ENCODE measurements at places on chromosomes 7 and 10.

GRCh38 chr10:69955897-69956740 is 96.5 kb upstream of the MACROH2A2 start:
- peak; percentile 55 for DNase-seq

DNA sequence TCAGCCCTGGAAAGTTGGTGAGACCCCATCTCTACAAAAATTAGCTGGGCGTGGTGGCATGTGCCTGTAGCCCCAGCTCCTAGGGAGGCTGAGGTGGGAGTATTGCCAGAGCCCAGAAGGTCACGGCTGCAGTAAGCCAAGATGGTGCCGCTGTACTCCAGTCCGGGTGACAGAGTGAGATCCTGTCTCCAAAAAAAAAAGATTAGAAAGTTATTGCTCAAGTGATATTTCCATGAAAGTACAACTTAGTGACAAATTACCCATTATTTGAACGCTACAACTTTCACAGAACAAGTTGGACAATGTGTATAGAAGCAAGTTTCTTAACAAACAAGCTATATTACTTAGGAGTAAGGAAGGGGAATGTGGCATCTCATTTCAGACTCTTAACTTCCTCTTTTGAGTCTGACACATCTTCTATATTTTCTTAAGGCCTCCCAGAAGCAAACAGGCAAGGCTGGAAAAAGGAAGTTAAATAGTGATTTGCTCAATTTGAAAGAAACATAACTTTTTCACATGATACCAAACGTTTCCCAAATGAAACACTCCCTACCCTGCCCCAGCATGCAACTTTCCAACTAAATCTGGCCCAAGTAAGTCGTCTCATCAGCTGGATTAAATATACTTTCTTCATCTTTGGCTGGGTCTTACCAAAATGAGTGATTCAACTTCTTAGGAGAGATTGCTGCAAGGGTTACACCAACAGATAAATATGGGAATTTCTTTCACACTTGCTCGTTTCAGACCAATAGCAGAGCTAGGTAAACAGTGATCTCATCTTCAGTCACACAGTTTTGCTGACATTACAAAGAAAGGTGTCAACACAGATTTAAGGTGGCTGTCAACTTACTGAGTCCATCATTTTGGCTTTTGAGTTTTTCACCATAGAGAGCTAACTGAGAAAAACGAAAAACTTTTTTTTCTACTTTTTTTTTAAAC is 66.3 kb upstream of the KLF6 start:
- no peak for DNase-seq

GRCh38 chr7:141072548-141073172 is 1.2 kb upstream of the TMEM178B start:
- no peak for DNase-seq

DNA sequence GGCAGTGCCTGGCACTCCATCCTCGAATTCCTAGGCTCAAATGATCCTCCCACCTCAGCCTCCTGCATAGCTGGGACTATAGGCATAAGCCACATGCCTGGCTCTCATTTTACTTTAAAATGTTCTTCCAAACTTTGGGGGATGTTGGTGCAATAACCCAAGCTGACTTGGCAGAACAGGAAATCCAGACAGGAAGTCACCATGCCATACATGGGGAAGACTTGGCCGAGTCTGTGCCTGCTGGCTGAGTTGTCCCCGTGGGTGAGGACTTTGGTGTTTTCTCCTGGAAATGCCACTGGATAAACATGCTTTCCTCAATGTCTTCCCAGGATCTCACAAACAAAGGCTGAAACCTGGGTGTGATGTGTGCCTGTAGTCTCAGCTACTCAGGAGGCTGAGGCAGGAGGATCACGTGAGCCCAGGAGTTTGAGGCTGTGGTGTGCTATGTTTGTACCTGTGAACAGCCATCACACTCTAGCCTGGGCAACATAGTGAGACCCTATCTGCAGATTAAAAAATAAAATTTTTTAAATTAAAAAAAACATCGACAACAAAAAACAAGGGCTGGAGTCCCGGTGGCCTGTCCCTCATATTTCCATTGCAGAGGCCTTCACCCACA is 19.8 kb downstream of the HKDC1 start:
- no peak for DNase-seq

DNA sequence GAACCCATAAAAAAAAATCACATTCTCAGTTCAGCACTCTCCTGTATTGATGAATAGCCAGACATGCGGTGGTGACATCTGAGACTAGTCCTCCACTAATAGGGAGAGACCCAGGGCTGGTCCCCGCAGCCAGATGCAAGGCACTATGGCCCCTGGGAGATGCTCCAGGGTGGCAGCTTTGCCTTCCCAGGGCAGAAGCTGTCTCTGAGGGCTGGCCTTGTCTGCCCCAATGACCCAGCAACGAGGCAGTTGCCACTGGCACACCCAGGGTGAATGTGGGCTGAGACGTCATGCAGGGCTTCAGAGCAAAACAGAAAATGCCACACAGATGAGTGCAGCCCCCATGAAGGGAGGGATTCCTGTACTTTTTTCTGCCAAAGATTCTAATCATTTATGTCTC is 50.1 kb upstream of the GDF10 start:
- no peak for DNase-seq

- no peak for DNase-seq
Observed at GRCh38 chr7:97269741-97270140, 152.2 kb downstream of the SDHAF3 start.

DNA sequence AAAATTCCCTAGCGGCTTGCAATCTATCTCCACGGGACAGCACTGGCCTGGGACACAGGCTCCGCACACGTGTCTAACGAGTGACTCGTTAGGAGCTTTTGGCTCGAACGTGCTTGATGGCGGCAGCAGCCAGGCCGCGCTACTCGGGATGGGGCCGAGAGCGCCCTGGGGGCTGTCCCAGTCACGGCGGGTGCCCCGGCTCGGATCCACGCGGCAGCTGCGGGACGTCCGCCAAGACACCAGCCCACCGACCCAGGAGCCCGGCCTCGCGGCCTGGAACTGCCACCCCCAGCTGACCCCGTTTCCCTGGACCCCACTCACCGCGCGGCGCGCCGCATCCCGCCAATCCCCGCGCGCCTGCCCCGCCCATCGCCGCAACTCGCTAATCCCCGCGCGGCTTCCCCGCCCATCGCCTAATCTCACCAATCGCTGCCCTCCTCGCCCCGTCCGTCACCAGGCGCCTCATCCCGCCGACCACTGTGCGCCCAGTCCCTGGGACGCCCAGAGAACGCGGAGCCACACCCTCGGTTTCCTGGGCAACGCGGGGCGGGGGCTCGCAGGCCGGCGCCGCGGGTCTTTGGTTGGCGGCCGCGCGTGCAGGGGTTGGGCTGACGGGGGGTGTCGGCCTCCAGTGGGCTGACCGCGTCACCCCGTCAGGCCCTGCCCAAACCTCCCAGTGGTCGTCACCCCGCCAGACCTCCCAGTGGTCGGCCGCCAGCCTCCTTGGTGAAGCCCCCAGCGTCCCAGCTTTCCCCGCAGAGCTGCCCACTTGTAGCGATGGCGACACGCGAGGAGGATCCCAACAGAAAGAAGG is at the start of gene POLD2:
POLD2 (minus strand) TSS at position 359 of the 814 bp plus-strand sequence. CDS start 1,495 bp downstream, outside the sequence.
- peak; percentile 99 for DNase-seq

- DNase-seq: no peak
Observed at GRCh38 chr7:1033546-1034145, 10.7 kb upstream of the GPR146 start.

GRCh38 chr7:64902806-64903721 is at the start of gene ZNF273:
ZNF273 (plus strand) TSS chr7:64903273; CDS start chr7:64903318, 45 bp downstream.
- DNase-seq: peak; percentile 92

GRCh38 chr10:62096256-62096933 is 172.2 kb downstream of the RTKN2 start:
- no peak for DNase-seq

DNA sequence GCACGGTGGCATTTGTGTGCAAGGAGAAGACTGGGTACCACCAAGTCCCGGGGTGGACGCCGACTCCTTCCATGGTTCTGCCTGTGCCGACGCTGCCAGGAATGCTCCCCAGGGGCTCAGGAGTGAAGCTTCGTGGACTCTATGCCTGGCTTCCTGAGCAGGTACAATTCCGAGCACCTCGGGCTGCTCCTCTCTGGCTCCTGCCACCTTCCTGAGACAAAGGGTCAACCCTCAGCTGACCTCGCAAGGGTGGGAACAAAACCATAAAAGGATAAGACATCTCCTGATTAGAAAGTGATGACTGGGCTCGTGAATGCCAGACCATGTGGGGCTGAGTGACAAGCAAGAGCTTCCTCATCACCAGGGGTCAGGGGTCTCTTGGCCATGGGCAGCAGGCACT is 31.8 kb downstream of the CALML3 start:
- peak; percentile 31 for DNase-seq

GRCh38 chr7:28361551-28361950 is 50.8 kb upstream of the CREB5 start:
- no peak for DNase-seq

DNA sequence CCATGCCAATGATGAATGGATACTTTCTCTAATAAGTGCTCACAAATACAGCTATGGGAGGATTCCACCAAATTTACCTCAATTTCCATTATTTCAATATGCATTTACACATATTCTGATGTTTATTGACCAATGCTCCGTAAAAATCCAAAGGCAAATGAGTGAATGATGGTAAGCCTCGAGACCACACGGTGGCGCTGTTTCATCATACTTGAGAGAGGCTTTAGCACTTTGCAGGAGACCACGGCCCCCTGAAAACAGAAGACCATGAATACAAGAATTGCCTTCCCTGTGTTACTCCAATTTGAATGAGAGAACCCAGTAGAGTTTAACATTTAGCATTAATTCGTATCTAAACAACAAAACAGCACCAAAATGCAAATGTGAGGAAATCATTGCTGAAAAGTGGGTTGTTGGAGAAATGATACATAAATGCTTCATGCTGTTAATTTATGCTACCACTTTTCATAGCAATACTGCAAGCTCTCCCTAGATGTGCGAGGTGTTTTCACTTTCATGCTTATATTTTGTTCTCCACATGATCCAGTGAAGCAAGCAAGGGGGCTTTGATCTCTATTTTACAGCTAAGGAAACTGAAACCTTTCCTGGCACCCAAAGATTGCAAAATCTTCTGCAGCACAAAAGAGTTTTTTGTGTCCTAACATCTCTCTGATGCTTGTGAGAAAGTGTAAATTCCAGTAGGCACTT is 35.4 kb downstream of the TRIL start:
- peak; percentile 73 for DNase-seq

- no peak for DNase-seq
Observed at GRCh38 chr10:7265396-7266123, 145.3 kb downstream of the SFMBT2 start.

GRCh38 chr10:49307921-49308320 is 9.0 kb downstream of the C10orf71 start:
- no peak for DNase-seq

- DNase-seq: no peak
Observed at GRCh38 chr10:96013956-96014355, 29.4 kb upstream of the CCNJ start.

DNA sequence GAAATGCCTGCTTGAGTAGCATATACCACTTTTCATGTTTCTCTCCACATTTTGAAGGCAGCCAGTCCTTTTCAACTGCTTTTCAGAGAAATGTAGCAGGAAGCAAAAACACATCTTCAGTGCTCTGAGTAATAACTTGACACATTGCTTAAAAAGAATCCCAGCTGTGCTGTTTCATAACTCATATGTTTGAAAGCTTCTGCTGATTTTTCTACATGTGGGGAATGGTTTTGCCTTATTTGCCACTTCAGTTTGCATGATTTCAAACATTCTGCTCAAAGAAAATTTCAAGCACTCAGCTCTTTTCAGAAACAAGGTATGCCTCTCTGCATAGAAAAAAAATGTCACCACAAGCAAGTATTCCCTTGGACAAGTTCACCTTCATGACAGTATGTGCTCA is 732.8 kb downstream of the POM121L12 start:
- no peak for DNase-seq

DNA sequence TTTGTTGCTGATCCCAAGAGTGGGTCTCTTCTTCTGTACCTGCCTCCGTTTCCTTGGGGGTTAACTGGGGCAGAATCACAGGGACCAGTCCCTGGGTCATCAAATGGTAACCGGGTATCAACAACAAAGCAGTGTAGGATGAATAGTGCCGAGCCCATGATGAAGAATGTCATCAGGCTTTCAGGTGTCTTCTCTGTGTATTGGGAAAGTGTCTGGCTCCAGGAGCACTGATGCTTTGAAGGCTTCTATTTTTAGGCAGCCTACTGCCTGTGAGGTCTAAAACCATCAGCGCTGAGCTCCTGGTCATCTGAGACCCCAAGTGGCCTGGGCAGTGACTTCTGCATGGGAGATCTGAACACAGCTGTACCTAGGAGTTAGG is 48.2 kb upstream of the SHH start:
- DNase-seq: no peak

- DNase-seq: no peak
Observed at GRCh38 chr10:31723106-31723750, 205.4 kb downstream of the ARHGAP12 start.

GRCh38 chr10:80856186-80856585 is 318.5 kb downstream of the SH2D4B start:
- DNase-seq: no peak

DNA sequence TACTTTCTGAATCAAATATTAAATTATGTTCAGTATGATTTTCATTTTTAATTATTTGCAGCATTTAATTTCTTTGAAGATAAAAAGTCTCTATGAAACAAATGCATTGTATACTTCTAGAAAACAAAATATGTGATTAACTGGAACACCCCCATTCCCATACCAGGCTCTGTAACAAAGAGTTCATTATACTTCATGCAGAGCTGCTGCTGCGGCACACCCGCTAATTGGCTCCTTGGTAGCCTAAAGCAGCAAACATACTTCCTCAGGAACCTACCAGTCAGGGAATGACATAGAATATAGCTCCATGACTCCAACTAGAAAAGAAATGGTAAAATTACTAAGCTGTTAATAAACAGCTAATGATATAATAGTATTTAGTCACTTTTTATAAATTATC is 19.3 kb downstream of the RAB11FIP2 start:
- DNase-seq: no peak

GRCh38 chr10:79244841-79245504 is 102.3 kb upstream of the PPIF start:
- no peak for DNase-seq

DNA sequence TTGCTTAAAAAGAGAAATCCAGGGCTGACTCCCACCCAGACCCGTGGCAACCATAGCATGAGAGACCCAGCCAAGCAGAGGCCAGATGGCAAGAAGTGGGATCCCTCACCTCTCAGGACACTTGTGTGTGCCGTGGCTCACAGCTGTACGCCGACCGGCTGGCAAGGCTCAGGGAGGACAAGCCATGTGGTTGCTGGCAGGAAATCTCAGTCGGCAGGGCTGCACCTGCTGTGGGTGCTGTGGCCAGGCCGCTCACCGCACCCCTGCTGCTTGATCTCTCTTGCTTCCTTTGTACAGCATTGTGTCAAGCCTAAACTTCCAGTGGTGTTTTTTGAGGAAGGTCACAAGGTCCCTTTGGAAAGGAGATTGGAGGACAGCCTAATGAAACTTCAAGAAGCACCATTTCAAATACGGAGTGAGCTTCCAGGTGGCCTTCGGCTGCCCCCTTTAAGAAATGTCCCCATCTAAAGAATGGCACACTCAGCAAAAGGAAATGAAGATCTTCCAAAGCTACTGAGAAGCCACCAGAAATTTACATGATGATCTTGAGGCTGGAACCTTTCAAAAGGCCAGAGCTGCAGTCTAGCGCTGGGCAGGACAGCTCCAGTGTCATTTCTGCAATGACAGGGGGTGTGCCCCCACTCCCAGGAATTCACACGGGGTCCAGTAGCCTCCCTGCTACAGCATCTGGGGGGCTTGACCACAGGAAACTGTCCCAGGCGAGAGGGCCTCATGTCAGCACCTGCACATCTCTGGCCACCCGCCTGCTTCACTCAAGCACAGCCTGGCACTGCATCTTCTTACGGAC is 409.0 kb upstream of the MGMT start:
- DNase-seq: no peak

Measured in left forelimb (tissue), 1 donor.